ENCODE measurements at places on chromosomes 6 and 20.
A peak's percentile ranks its signal among the peaks of the same experiment; 100 is the strongest.

DNA sequence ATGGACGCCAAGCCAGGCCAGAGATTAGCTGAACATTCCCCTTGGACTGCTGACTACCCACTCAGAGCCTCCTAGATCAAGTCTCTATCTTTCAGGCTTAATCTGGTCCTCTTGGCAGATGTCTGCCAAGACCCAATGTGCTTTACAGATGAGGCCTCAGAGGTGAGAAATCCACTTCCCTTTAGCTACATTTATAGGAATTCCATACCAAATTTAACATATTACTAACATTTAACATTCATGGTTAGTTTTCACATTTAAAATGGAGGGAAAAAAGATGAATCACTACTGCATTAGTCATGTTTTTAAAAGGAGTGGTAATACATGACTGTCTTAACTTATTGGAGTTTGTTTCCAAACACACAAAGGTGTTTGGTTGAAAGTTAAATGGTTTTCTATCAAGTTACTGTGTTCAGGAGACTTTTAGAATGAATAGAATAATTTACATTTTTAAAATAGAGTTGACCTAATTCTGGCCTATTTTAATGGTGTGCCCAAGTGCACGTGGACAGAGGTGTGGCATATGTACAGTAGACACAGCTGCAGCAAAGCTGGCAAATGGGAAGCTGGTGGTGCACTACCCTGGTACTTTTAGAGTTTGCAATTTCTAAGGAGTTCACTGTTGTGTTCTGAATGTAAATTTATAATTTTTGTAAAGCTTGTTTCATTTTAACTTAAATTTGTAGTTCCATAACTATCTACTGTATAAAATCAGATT is 41.9 kb upstream of the CALHM6 start:
- no peak for DNase-seq

DNA sequence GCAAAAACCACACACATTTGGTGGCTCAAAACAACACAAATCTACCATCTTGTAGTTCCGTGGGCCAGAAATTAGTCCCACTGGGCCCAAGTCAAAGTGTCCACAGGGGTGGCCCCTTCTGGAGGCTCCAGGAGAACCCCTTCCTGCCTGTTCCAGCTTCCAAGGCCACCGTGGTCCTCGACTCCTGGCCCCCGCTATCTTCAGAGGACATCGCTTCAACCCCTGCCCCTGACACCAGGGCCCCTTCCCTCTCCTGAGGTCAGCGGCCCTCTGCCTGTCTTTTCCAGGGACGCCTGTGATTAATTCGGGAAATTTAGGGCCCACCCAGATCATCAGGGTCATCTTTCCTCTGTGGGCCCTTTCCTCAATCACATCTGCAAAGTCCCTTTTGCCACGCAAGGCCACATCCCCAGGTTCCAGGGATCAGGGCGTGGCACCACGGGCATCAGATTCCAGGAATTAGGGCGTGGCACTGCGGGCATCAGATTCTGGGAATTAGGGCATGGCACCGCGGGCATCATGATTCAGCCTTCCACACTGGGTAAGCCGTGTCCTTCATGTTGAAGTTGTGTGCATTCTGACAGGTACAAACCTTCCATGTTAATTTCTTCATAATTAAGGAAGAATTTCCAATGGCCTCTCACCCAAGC is 59.9 kb upstream of the SMOC2 start:
- no peak for DNase-seq

DNA sequence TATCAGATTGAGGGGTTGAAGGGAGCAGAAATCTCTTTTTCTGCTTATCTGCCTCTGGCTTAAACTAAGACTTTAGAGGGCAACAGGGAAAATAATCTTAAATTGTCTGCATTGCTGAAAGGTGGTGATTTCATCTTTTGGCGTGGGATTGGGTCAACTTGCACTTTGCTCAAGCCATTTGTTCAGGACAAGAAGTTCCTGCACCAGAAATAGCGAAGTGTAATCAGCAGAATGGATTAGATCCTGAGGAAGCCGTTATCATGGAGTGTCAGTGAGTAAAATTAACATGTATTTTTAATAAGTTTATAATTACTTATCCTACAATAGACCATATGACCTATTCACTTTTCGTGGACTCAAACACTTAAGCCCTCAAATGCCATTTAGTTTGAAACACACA is 249.3 kb downstream of the CD83 start:
- DNase-seq = no peak

GRCh38 chr6:112086744-112087135 is 542 bp downstream of the TUBE1 start:
- no peak for DNase-seq

GRCh38 chr6:88105741-88106340 is 58.2 kb downstream of the SPACA1 start:
- no peak for DNase-seq

- DNase-seq = no peak
Measured at GRCh38 chr6:31246051-31246521, 25.8 kb downstream of the HLA-C start.

- DNase-seq = no peak
Measured at GRCh38 chr6:118717106-118717505, 65.7 kb upstream of the CEP85L start.

GRCh38 chr6:150764334-150765066 is 101.0 kb upstream of the MTHFD1L start:
- DNase-seq = no peak

DNA sequence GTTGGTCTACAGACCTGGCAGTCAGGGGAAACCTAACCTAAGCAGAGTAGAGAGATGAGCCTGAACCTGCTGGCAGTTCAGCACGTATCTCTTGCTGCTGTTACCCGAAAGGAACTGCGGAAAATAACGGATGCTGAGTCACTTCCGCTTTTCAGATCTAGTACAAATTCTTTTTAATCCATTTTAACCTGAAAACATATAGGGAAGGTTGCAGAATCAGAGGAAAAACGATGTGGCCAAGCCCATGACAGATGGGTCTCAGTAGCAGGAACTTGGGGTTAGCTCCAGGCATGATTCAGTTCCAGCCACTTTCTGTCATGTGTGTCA is 351.9 kb upstream of the PRND start:
- no peak for DNase-seq

DNA sequence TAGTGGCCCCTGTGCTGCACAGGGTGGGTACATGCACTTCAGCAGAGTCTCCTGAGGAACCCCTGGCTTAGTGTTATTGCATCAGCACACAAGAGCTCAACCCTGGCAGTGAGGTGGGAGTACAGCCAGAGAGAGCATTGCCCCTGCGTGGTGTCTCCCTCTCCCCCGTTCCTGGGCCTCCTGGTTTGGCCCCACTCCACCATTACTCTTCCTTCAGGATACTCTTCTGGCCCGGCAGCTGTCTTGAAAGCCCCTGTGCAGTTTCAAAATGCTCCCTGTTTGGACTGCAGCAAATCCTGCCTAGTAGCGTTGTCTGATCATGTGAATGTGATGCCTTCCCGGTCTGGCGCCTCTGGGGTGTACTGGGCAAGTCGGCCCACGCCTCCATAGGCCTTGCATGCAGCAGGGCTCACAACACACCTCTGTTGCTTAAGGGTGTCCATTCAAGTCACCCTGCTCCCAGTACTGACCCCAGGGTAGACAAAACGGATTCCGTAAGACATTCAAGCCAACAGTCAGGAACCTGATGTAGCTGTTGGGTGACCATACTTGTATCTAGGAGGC is 32.1 kb downstream of the TXNDC5 start:
- DNase-seq = no peak

- DNase-seq = no peak
Measured at GRCh38 chr6:66556936-66557335, 849.9 kb upstream of the EYS start.

DNA sequence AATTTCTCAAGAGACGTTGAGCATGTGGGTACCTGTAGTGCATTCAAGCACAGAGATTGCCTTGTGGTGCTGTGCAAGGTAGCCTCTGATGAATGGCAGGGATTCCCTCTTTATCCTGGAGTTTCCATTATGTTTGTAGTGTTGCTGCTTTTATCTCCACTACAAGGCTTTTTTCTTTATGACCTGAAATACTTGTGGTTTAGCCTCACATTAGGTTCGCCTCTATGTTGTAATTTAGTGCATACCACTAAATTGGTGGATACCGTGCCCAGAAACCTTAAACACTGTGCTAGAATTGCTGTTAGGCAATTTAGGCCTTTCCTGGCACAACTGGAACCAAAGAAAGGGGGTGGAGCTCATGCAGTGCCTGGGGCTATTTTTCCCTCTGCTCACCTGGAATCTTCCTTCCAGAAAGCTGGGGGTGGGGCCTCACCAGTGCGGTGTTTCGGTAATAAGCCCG is 76.8 kb downstream of the NCOA7 start:
- no peak for DNase-seq

GRCh38 chr20:46111028-46111835 is 6.9 kb upstream of the CD40 start:
- no peak for DNase-seq

GRCh38 chr20:47622118-47622665 is 120.5 kb downstream of the NCOA3 start:
- no peak for DNase-seq

GRCh38 chr6:80211286-80211685 is 104.8 kb downstream of the BCKDHB start:
- no peak for DNase-seq

DNA sequence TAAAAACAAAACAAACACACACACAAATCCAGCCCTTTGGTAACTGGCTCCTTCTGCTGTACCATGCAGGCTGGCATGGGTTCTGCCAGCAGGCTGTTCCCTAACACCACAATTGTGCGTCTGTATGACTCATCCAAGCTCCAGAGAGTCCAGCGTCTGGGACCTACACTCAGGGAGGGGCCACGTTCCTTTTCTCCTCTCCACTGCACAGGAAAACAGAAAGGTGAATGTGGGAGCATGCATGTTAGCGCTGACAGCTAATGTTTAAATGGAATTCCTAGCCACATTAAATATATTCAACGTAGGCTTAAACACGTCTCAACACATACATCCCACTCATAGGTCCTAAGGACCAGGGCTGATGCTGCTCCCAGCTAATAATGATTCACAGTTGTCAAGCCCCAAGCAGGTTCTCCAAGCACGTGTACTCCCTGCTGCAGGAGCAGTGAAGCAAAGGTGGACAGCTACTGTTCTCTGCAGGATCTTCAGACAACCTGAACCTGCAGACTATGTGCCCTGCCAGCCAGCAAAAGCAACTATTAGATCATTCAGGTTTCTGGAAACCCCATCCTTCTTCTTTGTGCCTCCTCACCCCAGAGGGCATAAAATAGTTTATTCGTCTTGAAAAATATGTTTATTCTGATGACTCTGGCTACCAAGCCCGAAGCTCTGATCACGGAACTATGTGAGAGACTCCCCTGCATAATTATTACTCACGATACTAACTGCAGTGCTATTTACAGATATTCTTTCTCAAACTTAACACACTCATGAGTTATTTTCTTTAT is 20.9 kb downstream of the MAP1LC3A start:
- DNase-seq = peak; percentile 24

DNA sequence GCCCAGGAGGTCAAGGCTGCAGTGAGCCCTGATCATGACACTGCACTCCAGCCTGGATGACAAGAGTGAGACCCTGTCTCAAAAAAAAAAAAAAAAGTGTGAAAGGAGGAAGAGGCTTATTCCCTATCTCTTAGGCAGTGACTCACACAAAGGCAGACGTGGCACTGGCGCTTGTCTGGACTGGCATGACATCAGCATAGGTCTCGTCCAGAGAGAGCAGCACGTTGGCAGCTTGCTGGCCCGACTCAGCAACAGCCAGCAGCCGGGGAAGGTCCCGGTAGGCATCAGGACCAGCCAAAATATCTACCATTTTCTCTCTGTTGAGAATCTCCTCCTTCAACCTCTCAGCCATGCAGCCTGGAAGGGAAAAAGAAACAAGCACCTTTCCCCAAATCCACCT is 14.1 kb downstream of the CDK5RAP1 start:
- DNase-seq = no peak

- DNase-seq = no peak
Measured at GRCh38 chr20:24460712-24461111, 8.7 kb upstream of the SYNDIG1 start.

DNA sequence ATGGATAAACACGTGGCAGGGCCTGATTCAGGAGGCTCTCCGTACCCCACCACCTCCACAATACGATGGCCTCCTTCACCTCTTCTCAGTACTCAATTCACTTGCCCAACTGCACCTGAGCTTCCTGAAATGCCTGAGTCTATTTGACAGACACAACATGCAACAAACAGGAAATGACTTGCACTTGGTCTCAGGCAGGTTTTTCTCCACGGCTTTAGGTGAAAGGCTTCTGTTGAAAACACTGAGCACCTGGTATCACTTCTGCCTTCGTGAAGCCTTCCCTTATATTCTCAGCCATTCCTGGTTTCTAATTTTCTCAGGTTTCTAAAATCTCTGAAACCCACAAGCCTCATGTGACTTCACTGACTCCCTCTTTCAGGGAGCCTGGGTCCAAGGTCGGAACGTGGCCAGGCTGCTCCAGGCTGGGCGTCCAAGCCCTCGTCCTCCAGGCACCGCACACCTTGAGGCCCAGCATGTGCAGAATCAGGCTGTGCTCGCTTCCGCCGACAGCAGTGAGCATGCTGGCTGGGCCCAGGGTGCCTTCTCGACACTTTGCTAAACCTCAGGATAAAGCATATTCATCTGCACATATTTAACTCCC is 34.7 kb downstream of the TAF4 start:
- no peak for DNase-seq

DNA sequence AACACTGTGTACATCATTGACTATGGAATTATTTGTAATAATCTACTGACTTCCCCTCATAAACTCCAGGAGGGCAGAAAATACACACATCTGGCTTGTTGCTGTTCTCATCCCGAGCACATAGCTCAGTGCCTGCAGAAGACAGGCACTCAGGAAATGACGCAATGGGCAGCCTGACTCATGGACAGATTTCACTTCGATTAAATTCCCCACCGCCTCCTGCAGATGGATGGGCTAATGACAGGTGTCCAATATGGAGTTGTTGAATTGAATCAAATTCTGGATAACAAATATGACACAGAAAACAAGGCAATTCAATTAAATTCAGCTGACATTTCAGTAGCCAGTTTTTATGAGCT is 9.1 kb downstream of the ANKRD60 start:
- no peak for DNase-seq

- DNase-seq = no peak
Measured at GRCh38 chr20:42598581-42598980, 591.1 kb downstream of the PTPRT start.

GRCh38 chr6:19463250-19463649 is 373.9 kb upstream of the ID4 start:
- DNase-seq = no peak

- DNase-seq = peak; percentile 83
Measured at GRCh38 chr20:63009988-63010769, 3.4 kb upstream of the BHLHE23 start.

GRCh38 chr20:39039261-39039660 is 77.1 kb downstream of the DHX35 start:
- DNase-seq = no peak

GRCh38 chr6:155158030-155158843 is 105.6 kb upstream of the CLDN20 start:
- no peak for DNase-seq
